Left lung (tissue), 14 donors: ENCODE measurements at places on chromosomes 7 and 10. TPM values are rescaled to one million over a fixed set of nuclear protein-coding genes. Genes with fewer than 3 reads are reported as not detected.

Gene AKR1C8
- polyA plus RNA-seq = not detected

Gene ADARB2
- polyA plus RNA-seq = 0.41 TPM

Gene PON2
- 341 TPM for polyA plus RNA-seq

Gene TYW1B
- polyA plus RNA-seq = 3.3 TPM

Gene MALRD1
- 2.6 TPM for polyA plus RNA-seq

Gene HOXA4
- 35.3 TPM for polyA plus RNA-seq

Gene RPEL1
- polyA plus RNA-seq = 0.20 TPM

Gene DPP6
- 0.36 TPM for polyA plus RNA-seq

Gene MBL2
- polyA plus RNA-seq = not detected

Gene HOXA5
- polyA plus RNA-seq = 86.7 TPM

Gene IQUB
- polyA plus RNA-seq = 3.8 TPM

Gene SAMD9L
- 14.8 TPM for polyA plus RNA-seq

Gene STEAP1
- polyA plus RNA-seq = 1.6 TPM

Gene IFIT1B
- 0.20 TPM for polyA plus RNA-seq

Gene FAM241B
- polyA plus RNA-seq = 7.4 TPM
